ENCODE measurements at places on chromosomes 3 and 15.

DNA sequence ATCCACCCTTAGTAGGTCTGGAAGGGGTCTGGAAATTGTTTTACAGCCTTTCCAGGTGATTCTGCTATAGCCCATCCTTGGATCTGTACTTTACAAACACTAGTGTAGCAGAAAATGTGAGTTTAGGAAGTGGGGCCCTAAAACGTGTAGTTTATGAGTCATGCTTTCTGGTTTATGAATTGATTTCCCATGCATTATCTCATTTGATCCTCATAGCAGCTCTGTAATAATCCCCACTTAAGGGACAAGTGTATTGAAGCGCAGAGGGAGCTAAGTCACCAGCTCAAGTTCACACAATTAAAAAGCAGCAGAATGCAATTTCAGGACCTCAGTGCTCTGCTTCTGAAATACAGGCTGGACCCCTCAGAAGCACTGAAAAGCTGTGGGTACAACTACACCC is 22.7 kb upstream of the STARD5 start:
- no peak for DNase-seq

GRCh38 chr15:43102187-43102586 is 3.7 kb downstream of the UBR1 start:
- no peak for DNase-seq

DNA sequence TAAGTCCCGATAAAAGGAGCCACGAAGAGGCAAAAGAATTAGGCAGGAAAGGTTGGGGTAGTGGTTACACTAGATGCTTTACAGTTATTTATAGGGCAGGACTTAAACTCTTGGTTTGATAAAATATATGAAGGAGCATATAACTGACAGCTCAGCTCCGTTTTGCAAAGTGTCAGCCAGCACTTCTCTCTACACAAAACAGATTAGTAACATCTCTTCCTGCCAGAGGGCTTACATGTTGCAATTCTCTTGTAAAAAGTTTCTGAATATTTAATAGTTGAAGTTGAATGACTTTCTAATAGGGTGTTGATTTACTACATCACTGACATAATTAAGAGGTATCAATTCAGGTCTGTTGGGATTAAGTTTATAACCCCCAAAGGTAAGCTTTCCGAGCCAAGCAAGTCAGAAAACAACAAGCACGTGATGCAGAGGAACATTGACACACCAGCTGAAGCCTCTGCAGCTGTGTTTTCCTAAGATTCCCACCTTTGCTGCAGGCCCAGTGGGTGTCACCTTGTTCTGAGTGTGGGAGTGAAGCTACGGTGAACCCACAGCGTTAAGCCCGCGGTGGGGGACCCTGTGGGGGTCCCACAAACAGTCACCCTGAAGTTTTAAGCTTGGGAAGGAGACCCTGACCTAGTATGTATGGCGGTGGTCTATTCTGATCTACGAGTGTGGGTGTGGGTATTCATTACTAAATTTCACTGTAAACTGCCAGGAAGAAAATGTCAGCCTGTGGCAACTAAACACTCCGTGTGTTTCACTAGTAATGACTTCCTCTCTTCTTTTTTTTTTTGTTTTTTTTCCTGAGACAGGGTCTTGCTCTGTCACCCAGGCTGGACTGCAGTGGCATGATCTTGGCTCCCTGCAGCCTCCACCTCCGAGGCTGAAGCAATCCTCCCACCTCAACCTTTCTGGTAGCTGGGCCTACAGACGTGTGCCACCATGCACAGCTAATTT is 22.0 kb upstream of the ATP13A3 start:
- no peak for DNase-seq

DNA sequence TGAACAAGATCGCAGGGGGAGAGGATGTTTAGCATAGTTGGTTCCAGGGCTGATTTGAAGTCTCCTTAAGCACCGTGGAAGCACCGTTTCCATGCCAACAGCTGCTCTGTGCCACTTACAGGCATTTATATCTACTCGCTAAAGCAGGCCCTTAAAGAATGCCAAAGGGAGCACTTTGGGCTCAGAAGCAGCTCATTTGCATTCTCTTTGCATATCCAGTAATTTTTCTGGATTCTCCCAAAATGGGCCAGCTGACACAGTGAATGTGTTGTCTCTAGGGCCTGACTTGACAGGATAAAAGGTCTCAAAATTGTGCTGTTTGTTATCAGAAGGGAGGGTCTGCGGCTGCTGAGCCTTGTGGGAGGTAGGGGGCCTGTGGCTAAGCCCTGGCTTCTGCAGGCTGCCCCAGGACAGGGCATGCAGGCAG is 138.6 kb downstream of the FBLN2 start:
- DNase-seq: no peak

- no peak for DNase-seq
Observed at GRCh38 chr15:35931799-35932341, 385.9 kb upstream of the DPH6 start.

DNA sequence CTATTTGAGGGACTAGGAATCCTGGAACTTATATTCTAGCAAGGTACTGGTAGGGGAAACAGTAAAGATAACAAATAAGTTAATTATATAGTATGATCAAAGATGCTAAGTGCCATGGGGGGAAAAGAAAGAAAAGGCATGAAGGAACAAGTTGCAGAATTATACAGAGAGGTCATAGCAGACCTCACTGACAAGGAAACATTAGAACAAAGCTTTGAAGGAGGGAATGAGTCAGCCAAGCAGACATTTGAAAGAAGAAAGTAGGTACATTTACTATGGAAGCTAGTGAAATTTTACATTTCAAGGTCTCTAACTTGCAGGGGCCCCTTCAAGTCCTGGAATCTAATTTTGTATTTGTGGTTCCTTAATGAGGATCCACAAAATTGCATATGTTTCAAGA is 57.2 kb upstream of the TIPARP start:
- no peak for DNase-seq

GRCh38 chr3:171614318-171614921 is 154.2 kb upstream of the TNIK start:
- peak; percentile 6 for DNase-seq

DNA sequence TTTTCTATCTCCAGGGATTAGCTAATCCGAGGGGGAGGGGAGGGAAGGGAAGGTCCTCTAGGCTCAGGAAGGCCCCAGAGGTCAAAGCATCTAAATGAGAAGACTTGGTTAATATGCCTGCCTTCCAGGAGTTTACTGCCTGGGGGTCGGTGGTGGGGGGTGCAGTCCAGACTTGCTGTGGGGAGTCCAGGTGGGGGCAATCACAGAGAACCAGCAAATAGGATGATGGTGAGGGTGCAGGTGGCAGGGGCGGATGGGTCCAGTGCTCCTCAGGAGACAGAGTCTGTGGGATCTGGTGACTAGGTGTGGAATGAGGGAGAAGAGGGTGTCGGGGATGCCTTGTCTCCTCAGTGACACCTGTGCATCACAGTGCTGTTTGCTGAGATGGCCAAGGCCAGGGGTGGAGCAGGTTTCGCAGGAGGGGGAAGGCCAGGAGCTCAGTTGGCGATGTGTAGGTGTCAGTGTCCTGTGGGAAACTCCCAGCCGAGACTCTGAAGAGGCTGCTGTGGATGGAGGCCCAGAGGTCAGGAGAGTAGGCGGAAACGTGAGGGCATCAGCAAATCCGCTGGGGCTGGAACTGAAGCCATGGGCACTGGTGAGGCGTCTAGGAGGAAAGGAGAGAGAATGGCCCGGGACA is 8.1 kb downstream of the CFAP100 start:
- DNase-seq: no peak

Data from HuH-7.5 (cell line).